ENCODE measurements at places on chromosomes 5 and 9. TPM values are rescaled to one million over a fixed set of nuclear protein-coding genes. Genes with fewer than 3 reads are reported as not detected.

LCN10 gene
- not detected for total RNA-seq

GFPT2 gene
- total RNA-seq: 20.3 TPM

PCDHB10 gene
- 9.3 TPM for total RNA-seq

SLC9A3 gene
- 1.4 TPM for total RNA-seq

DNA sequence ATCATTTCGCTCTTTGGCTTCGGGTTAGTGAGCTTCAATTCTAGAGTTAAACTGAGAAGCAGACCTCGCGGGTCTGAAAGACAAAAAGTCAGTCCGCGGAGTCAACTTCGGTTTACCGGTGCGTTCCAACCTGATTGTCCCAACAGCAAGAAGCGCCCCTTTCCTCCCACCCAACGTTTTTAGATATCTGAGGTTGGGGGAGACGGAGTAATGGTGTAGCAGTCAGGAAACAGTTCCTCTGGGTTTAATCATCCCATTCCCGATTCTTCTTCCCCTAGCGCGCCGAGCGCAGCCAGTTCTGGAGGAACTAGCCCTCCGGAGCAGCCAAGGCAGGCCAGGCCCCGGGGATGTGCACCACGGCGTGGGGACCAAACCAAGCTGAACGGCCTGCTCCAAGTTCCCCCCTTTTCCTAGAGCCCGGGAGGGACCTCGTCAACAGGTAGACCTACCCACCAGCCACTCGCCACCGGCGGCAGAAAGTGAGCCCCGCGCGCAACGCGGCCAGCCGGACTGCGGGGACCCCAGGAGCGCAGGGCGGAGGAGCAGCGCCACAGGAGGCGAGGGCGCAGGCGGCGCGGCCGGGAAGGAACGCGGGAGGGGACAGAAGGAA lies 622 bp upstream of the ISL1 start:
- peak; percentile 66 for DNase-seq

GRCh38 chr9:102273952-102274351 lies 535.5 kb upstream of the GRIN3A start:
- DNase-seq: no peak

GRCh38 chr5:68458416-68459021 lies 243.0 kb downstream of the PIK3R1 start:
- DNase-seq: no peak

DNA sequence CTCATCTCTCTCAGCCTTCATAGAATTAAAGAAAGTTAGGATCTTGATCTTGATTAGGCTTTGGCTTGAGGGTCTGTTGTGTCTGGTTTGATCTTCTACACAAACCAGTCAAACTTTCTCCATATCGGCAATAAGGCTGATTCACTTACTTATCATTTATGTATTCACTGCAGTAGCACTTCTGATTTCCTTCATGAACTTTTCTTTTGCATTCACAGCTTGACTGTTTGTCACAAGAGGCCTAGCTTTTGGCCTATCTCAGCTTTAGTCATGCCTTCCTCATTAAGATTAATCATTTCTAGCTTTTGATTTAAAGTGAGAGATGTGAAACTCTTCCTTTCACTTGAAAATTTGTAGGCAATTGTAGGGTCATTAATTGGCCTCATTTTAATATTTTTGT lies 62.8 kb downstream of the SH3RF2 start:
- no peak for DNase-seq

- no peak for DNase-seq
These were observed 24.6 kb downstream of the NKD2 start for GRCh38 chr5:1033178-1033577.

GRCh38 chr9:37587521-37587920 lies 4.9 kb downstream of the TOMM5 start:
- DNase-seq: no peak

GRCh38 chr9:4196886-4197285 lies 103.0 kb downstream of the GLIS3 start:
- no peak for DNase-seq

GRCh38 chr9:99680191-99680590 lies 141.5 kb upstream of the NR4A3 start:
- no peak for DNase-seq

DNA sequence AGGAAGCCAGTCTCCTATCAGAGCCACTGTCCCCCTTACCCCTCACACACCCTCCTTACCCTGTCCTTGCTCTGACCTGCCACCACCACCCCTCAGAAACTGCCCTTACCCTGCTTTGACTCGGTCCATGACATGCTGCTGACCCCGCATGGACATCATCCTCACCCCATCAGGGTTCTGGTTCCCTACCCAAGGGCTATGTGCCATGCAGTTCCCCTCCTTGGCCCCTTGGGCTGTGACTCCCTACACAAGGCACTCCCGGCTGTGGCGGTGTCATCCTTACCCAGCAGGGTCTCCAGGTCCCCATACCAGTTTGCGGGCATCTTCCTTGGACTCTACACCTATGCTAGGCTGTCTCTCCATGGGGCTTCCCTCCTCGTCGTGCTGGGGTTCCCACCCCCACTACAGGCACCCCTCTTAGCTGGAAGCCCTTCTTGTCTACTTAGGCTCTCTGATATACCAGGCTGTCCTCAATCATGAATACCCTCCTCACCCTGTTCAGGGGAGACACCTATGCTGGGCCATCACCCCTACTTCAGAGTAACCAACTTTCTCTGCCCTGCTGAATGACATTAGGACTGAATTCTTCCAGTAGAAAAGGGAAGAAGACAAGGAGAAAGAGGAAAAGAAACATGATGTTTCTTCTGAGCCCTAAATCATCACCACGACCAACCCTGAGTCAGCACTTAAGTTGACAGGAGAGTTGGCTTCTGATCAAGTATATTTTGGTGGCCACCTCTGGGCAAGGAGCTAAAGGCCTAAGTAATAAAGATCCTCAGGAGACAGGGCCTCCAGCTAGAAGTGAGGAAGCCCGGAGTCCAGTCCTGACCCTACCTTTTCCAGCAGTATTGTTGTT lies 115.2 kb downstream of the GCNT1 start:
- DNase-seq: no peak
